Karpas-422 (cell line): ENCODE measurements at places on chromosomes 11 and 22. TPM values are rescaled to one million over a fixed set of nuclear protein-coding genes. Genes with fewer than 3 reads are reported as not detected.
A peak's percentile ranks its signal among the peaks of the same experiment; 100 is the strongest.

DNA sequence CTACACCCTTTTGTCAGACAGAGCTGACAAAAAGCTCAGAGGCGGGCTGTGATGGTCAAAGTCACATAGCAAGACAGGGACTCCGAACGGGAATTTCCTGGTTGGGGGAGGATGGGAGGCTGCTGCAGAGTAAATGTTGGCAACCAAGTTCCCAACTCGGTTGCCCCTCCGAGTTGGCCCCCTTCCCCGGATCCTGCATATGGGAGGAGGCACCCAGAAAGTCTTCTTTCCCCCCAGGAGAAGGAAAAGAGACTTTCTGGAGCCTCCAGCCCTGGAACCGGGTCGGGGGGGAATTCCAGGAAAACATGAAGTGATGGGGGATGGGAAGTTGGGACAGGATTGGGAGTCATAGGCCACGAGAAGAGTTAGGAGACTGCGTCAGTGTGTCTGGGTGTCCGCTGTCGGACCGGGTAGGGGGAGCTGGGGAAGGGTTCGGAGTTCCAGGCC lies 614 bp downstream of the SELENOM start:
- DNase-seq: no peak
- peaks cover 14% of the 10 kb centered on the region for H3K4me1 ChIP-seq
- H3K4me3 ChIP-seq: peak overlapping the region; percentile 78
- H3K27me3 ChIP-seq: no peaks in the 10 kb centered on the region
- H3K36me3 ChIP-seq: no peaks in the 10 kb centered on the region

- H3K27ac ChIP-seq: no peak overlapping the region
- no peak overlapping the region for H3K4me3 ChIP-seq
- H3K36me3 ChIP-seq: no peaks in the 10 kb centered on the region
- H3K4me1 ChIP-seq: no peaks in the 10 kb centered on the region
- no peaks in the 10 kb centered on the region for H3K27me3 ChIP-seq
These were observed 147.2 kb downstream of the TRPC6 start for GRCh38 chr11:101436511-101437142.

GRCh38 chr11:20459865-20460264 lies 72.3 kb downstream of the PRMT3 start:
- H3K27ac ChIP-seq: no peak overlapping the region
- peaks cover 30% of the 10 kb centered on the region for H3K36me3 ChIP-seq
- H3K4me1 ChIP-seq: peaks cover 17% of the 10 kb centered on the region
- no peak for DNase-seq
- H3K4me3 ChIP-seq: no peak overlapping the region
- H3K27me3 ChIP-seq: no peaks in the 10 kb centered on the region

The MPZL2 gene
- not detected in 2 replicates for total RNA-seq

The UCP3 gene
- 3.0 and 4.0 TPM in 2 replicates for total RNA-seq

The COMMD9 gene
- 23.2 and 31.0 TPM in 2 replicates for total RNA-seq

- H3K4me3 ChIP-seq: no peak overlapping the region
- H3K4me1 ChIP-seq: peaks cover 11% of the 10 kb centered on the region
- H3K27me3 ChIP-seq: no peaks in the 10 kb centered on the region
- H3K36me3 ChIP-seq: no peaks in the 10 kb centered on the region
- DNase-seq: no peak
These were observed 30.7 kb downstream of the ELFN2 start for GRCh38 chr22:37396488-37397084.

The HSPB2 gene
- not detected in 2 replicates for total RNA-seq

DNA sequence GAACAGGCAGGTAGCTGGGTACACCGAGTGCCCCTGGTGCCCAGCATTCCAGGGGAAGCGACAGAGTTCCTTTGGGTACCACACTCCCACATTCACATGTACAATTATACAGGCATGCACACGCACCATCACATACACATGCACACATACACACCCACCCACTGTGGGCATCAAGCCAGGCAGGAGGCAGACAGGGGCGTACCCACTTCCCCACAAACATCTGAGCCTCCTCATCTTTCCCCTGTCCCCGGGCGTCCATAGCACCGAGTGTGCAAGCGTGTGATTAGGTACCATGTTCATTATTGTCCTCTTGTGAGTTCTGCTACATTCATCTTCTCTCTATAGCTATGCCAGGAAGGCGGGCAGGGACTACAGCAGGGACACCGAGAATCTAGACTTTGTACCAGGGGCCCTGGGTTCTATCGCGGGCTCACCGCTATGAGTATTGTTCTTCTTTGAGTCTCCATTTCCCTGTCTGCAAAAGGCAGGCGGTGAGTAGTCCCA lies 2.1 kb upstream of the CARD10 start:
- H3K4me3 ChIP-seq: no peak overlapping the region
- no peaks in the 10 kb centered on the region for H3K4me1 ChIP-seq
- no peaks in the 10 kb centered on the region for H3K36me3 ChIP-seq
- no peak overlapping the region for H3K27ac ChIP-seq
- H3K27me3 ChIP-seq: no peaks in the 10 kb centered on the region

- no peak overlapping the region for H3K4me3 ChIP-seq
- DNase-seq: no peak
- no peak overlapping the region for H3K27ac ChIP-seq
- H3K4me1 ChIP-seq: no peaks in the 10 kb centered on the region
- H3K27me3 ChIP-seq: no peaks in the 10 kb centered on the region
- H3K36me3 ChIP-seq: no peaks in the 10 kb centered on the region
These were observed 26.5 kb downstream of the GRAMD4 start for GRCh38 chr22:46646531-46647215.
